ENCODE measurements at places on chromosomes 3 and 15.

DNA sequence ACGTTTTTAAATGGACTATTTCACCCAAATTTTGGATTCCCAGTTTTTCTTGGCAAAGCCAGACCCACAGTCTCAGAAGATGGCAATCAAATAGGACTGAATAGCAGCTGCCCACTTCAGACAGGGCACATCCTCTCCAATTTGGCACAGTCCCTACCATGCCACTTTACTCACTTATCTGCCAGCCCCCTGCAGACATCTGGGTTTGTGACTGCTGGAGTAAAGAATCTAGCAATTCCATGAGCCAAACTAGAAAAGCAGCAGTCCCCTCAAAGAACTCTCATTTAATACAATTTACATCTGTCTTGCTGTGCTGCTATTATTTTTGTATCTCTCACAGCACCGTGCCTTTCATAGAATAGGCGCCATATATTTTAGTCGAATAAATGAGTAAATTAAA lies 16.0 kb upstream of the LRRN1 start:
- DNase-seq, result no peak

DNA sequence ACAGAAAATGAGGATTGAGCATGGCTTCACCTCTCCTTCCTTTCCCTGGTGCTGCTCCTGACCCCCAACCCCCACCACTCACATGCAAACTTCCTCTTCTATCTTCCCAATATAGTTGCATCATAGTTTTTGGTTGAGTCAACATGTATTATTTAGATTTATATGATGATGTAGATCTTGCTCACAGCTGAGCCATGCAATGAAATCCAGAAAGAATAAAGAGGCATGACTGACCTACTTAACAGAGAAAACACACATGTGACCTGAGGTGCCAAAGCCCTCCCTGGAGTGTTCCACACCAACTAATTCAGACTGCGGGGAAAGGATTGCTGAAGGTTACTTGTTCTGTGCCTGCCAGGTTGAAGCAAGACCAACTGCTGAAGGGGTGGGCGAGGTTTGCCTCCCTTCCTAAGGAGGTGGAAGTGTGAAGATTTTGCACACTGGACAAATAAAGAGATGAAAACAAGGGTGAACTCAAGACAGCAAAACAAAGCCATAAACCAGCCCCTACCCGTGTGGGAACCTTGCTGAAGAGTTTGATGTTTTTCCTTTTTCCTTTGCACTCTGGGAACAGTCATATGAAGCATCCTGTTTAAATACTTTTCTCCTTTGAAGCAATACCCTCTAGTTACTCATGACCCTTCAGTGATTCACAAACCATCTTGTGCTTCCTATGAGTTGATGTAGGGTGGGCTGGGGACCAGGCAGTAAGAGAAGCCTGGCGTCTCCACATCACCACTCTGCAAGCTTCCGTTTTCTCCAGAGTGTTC lies 155.2 kb upstream of the UBE2E1 start:
- no peak for DNase-seq

GRCh38 chr15:64651601-64652191 lies 123.7 kb downstream of the RBPMS2 start:
- no peak for DNase-seq

DNA sequence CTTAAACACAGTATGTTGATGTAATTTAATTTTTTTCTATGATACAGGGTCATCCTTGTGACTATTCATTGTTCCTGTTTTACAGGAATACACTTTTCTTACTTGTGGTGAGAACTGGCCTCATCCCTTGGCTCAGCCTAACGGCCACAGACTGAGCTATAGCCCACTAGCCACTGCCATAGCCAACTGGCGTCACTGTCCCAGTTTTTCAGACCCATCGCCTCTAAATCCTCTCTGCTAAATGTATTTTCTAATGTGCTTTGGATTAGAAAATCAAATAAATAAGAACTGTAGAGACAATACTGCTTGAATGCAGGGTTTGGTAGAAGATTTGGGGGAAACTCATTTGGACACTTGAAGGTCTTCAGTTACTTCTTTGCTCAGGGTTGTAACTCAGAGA lies 113.1 kb downstream of the TIGIT start:
- no peak for DNase-seq

DNA sequence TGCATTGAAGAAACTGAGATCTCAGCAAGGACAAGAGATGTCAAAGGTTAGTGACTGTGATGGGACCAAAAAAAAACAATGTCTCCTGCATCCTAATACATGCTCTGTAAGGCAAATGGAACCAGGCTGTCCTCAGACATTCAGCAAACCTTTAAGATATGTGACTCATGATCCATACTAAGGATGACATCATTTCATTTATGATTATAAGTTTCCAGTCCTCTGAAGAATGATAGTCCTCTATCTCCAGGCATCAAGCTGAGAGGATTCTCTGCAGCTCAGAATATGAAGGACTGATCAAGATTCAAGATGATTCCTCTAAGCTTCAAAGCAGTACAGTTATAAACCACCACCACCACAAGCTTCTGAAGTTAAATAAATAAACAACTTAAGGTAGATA lies 47.6 kb downstream of the SSR3 start:
- DNase-seq, result no peak

GRCh38 chr15:67110958-67111864 lies 45.8 kb downstream of the SMAD3 start:
- no peak for DNase-seq

GRCh38 chr3:128412180-128413002 lies 54.3 kb downstream of the DNAJB8 start:
- DNase-seq, result no peak

DNA sequence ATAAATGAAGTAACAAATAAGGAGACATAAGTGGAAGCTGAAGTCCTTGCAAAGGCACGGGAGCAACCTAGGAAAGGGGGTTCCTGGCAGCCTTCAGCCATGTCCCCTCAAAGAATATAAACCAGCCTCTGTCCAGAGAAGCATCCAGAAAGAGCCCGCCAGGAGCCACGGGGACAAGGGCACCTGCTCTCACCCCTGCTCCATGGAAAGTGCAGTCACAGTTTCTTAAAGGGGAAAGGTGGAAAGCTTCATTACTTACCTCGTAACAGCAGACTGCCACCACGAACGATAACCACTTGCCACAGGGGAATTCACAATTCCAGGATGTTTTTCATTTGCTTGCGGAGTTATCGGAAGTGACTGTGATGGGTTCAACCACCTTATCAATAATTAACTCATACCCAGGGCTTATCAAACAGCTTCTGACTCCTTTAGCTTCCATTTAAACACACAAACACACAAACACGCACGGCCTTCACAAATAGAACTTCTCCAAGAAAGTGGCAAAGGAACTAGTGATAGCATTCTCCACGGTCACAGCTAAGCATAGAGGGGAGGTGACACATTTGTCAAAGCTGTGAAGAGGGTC lies 134.2 kb upstream of the IGF1R start:
- DNase-seq, result no peak

DNA sequence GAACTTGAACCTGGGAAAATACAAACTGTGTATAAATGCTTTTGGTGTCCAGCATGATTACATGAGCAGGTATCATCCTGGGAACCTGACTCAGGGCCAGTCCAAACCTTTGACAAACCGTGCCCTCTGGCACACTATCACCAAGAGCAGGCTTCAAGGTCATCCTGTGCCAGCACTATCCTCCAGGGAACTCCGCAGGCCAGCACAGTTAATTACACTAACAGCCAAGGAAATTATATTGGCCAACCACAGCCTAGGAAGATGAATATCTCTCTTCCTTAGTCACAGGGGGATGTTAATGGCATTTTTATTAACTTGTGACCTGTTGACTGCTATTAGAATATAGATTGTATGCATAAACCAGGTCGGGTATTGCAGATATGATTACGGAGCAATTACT lies 262.0 kb downstream of the TUSC7 start:
- DNase-seq, result no peak

GRCh38 chr3:64805248-64805647 lies 117.4 kb upstream of the ADAMTS9 start:
- no peak for DNase-seq

GRCh38 chr3:106161246-106161645 lies 292.4 kb upstream of the CBLB start:
- no peak for DNase-seq

- DNase-seq, result no peak
These were observed 3.1 kb downstream of the FEZF2 start for GRCh38 chr3:62370112-62370857.

DNA sequence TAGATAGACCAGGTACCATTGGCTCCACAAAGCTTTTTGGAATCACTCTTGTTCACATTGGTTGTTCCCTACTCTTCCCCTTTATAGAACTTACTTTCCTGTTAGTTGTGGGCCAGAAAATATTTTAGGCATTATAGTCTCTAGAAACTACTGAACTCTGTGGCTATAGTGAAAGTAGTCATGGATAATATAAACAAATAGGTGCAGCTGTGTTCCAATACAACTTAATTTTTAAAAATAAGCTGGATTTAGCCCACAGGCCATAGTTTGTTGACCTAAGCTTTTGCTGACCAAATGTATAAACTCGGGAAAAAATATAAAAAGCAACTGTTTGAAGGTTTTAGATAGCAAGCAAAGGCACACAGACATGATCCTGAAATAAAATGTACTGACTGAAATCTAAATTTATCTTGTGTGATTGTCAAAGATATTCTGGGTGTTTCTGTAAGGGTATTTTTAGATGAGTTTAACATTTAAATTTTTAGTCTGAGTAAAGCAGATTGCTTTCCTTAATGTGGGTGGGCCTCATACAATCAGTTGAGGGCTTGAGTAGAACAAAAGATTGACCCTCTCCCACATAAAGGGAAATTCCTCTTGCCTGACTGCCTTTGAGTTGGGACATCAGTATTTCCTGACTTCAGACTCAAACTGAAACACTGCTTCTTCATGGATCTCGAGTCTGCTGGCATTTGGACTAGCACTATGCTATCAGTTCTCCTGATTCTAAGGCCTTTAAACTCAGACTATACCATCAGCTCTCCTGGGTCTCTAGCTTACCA lies 13.2 kb downstream of the IQCB1 start:
- no peak for DNase-seq

- no peak for DNase-seq
These were observed 11.9 kb downstream of the CXCR6 start for GRCh38 chr3:45955017-45955647.

GRCh38 chr3:124210899-124211298 lies 219.0 kb upstream of the ROPN1 start:
- no peak for DNase-seq

GRCh38 chr3:54969652-54970051 lies 41.8 kb upstream of the LRTM1 start:
- no peak for DNase-seq

GRCh38 chr3:99901200-99901926 lies 83.7 kb downstream of the CMSS1 start:
- no peak for DNase-seq

DNA sequence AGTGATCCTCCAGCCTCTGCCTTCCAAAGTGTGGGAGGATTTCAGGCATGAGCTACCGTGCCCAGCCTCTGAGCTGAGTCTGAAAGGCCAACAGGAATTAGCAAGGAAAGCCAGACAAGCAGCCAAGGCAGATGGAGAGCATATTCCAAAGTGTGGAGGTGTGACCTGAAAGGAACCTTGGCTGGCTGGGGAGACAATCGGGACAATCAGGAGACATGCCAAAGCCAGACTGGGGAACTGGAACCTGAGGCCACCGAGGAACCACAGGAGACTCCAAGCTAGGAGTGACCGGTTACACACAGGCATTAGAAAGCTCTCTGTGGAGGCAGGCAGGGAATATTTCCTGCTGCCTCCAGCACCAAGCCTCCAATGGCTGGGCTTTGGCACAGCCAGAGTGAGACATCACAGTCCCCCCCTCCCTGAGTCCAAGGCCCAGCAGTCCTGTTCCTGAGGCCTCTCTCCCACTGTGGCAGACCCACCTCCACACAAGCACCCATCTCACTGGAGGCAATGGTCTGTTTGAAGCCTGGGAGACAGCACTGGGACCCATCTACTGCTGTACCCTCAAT lies 4.5 kb upstream of the C15orf39 start:
- DNase-seq, result no peak
